Stimulated activated CD4-positive, alpha-beta T cell treated with anti-CD3 and anti-CD28 coated beads, Interleukin-12 subunit alpha, Interleukin-12 subunit beta, amount 100 ng/mL, for 4 hours (primary cell): ENCODE measurements at places on chromosomes 5 and 9.

DNA sequence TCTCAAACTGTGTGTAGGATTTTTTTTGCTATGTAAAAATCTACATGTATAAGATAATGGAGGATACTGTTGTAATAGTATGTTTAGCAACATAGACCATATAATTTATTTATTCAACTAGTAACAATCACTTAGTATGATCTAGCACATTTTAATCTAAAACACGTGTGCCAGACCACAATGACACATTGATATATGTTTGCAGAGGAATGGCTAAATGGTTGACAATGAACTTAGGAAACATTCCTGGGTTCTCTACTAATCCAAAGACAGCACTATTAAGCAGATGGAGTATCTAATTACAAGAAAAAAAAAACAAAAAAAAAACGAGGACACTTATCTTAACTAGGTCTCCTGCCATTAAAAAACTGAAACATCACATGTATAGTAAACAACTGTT is 261.7 kb upstream of the PAPPA start:
- DNase-seq: no peak

- DNase-seq: no peak
Observed at GRCh38 chr9:18489861-18490260, 15.9 kb downstream of the ADAMTSL1 start.

DNA sequence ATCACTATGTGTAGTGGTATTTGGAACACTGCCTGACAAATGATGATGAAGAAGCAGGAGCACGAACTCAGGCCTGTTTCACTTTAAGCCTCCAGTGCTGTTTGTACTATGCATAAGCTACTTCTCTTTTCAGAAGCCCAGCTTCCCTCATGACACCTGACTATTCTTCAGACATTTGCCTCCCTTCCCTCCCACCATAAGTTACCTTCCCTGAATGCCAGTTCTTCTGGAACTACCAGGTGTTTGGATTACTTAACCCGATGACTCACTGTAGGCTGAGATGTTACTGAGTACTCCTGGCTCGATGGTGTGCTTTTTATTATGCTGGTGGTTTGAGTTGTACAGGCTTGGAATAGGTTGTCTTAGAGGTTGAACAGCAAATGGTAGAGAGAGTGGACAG is 180.0 kb downstream of the SPATA31D1 start:
- no peak for DNase-seq

DNA sequence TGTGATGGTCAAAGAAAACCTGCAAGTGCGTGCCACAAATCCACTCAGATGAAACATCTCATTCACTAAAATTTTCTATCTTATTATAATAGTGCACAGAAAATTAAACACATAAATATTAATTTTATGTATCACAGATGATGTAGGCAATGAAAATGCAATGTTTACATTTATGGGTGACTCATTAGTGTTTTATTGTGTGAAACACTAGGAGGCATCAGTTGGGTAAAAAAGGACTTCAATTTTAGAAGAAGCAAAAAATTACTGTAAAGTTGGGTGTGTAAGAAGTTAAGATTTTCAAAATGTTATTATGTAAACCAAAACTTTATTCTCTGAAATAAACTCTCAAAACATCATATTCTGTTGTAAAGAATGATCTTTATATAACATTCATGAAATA is 4.0 kb downstream of the MEF2C start:
- no peak for DNase-seq

- no peak for DNase-seq
Observed at GRCh38 chr9:88816141-88816540, 175.1 kb upstream of the S1PR3 start.

- no peak for DNase-seq
Observed at GRCh38 chr5:61790007-61790406, 457.9 kb downstream of the ZSWIM6 start.
